ENCODE measurements at places on chromosomes 7 and 10. TPM values are rescaled to one million over a fixed set of nuclear protein-coding genes. Genes with fewer than 3 reads are reported as not detected.

NAT16 gene
- total RNA-seq, result not detected

FBXO24 gene
- total RNA-seq, result 0.21 TPM

VENTX gene
- total RNA-seq, result not detected

PTPRN2 gene
- under 0.01 TPM for total RNA-seq

FRAT1 gene
- total RNA-seq, result 0.68 TPM

Measured in nasal cavity respiratory epithelium epithelial cell of viscerocranial mucosa (primary cell).